ENCODE measurements at places on chromosomes 16 and 17.

DNA sequence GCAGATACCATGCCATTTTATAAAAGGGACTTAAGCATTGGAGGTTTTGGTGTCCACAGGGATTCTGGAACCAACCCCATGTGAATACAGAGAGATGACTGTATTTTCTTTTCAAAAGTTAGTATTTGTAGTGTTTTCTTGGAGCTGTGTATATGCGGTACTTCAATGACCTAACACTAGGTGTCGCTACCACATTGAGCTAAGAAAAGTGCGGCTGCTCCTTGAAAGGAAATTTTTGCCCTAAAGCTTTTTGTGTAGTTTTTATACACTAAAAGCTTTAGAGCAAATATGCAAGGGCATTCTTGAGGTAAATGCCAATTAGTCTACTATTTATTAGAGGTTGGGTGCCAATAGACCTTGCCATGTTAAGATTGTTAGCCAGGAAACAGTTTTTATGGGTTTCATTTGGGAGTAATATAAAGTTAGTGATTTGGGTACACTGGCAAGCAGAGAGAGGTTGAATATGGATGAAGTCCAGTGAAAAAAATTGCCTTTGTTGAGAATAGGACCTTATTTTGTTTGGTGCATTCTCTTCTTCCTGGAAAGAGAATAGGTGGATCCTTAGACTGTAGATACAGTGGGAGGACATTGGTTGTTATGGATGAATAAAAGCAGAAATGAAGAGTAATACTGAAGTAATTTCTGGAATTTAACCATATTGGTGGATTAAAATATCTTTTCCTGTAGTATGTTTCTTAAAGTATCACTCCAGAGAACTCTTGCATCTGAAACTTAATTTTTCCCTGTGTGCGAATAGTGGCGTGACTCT is 43.3 kb downstream of the BCAS3 start:
- peak; percentile 54 for DNase-seq

- DNase-seq: no peak
These were observed 14.9 kb downstream of the SOX9 start for GRCh38 chr17:72135546-72136325.

DNA sequence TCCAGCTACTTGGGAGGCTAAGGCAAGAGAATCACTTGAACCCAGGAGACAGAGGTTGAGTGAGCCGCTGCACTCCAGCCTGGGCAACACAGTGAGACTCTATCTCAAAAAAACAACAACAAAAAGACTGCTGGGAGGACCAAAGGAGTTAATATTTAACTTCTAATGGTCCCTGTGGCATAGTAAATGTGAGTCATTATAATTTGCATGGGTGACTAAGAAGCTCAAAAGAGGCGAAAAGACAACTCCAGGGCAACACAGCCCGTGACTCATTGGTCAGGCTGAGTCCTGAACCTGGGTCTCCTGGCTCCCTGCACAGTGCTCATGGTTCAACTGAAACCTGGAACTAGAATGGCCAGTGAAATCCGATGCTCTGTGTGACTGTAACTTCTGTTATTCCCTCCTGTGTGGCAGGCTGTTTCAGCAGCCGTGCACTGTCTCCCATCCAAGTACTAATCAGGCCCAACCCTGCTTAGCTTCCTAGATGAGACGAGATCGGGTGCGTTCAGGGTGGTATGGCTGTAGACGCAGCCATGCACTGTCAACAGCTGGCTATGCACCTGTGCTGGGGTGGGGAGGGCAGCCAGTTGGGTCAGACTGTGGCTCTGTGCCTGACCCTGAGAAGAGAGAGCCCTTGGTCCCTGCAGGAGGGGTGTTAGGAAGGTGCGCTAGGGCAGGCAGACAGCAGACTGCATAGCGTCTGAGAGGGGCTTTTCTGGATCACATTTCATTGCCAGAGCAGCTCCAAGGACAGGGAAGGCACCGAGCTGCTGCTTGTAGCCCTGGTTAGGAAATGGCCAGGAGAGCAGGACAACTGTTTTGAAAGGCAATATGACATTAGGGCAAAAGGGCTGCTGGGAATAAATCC is 14.5 kb upstream of the GPRC5C start:
- DNase-seq: no peak

GRCh38 chr17:69779378-69780214 is 295.4 kb upstream of the KCNJ16 start:
- no peak for DNase-seq

DNA sequence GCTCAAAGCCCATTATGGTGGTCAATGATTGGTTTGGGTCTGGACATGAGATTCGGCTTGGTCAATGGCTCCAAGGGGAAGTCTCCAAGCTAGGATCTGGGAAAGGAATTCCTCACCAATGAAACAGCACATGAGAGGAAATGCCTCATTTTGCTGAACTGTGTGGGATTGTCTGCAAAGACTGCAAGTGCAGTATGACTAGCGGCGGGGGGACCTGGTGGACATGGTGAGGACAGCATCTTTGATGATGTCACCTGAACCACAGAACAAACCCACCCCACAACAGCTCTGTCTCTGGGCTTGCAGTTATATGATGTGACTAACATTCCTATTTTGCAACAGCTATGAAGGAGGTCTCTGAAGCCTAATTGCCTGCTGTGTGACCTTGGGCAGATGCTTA is 50.6 kb upstream of the NKD1 start:
- DNase-seq: no peak

DNA sequence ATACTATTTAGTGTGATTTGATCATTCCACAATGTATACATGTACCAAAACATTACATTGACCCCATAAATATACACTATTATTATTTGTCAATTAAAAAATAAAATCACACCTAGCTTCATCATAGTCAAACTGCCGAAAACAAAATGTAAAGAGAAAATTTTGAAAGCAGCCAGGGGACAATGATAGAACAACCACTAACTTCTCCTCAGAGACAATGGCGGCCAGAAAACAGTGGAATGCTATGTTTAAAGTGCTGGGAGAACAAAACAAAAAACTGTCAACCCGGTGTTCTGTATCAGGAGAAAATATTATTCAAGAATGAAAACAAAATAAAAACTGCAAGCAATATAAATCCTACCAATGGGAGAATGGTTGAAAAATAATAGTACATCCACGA is 63.2 kb downstream of the METRNL start:
- DNase-seq: no peak

DNA sequence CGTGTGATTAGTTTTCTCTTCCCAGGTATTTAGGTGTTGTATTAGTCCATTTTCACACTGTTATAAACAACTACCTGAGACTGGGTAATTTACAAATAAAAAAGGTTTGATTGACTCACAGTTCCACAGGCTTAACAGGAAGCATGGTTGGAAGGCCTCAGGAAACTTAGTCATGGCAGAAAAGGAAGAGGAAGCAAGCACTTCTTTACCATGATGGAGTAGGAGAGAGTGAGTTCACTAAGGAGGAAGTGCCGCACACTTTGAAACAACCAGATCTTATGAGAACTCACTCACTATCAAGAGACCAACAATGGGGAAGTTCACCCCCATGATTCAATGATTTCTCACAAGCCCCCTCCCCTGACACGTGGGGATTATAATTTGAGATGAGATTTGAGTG is 1343.7 kb upstream of the GOT2 start:
- DNase-seq: no peak

- DNase-seq: no peak
These were observed 9.2 kb downstream of the RPL23 start for GRCh38 chr17:38844261-38844757.

DNA sequence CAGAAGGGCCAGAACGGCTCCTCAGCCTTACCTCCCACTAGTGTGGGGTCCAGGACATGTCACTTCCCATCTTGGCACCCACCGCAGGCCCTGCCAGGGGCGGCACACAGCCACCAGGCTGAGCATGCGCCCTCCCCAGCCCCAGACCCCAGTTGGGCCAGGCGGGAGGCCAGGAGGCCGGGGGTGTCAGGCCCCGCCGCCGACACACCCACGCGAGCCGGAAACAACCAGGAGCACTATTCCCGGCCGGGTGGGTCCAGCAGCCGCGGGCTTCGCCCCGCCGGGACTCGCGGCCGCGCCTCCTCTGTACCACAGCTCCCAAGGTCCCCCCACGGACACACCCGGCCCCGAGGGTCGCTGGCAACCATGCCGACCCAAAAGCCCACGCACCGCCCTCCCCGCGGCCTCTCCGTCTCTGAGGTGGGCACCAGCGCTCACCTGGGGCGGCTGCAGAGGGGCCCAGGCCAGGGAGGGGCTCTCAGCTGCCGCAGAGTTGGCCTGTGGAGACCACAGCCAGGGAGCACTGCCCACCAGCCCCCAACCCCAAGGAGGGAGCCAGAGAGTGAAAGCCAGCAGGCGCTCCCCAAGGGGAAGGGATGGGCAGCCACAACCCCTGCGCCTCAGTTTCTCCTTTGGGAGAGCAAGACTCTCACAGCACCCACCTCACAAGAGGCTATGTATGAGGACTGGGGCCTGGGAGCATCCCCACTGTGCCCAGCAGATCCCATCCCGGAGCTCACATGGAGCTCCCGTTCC is 18.0 kb downstream of the B9D1 start:
- no peak for DNase-seq

- no peak for DNase-seq
These were observed 174.4 kb upstream of the IRX6 start for GRCh38 chr16:55149622-55150021.

- DNase-seq: no peak
These were observed 102.2 kb upstream of the HLF start for GRCh38 chr17:55162556-55162946.

DNA sequence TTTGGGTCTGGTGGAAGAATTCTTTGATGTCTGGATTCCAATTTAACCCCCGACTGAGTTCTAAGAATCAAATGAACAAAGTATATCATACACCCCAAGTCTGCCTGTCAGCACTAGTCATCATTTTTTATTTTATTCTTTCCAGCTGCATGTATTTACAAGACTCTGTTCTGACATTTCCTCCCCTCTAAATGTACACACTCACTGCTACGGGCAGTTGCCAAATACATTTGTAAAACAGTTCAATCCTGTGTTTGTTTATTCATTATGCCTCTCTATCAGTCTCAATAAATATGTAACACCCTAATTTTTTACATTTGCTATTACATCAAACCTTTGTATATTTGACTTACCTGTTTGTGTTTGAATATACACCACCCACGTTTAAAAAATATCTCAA is 422.3 kb upstream of the PSMD7 start:
- DNase-seq: no peak

- DNase-seq: no peak
These were observed 429.0 kb downstream of the MAF start for GRCh38 chr16:79171504-79171903.

- no peak for DNase-seq
These were observed 8.7 kb downstream of the SLC46A1 start for GRCh38 chr17:28397275-28397674.

- DNase-seq: no peak
These were observed 605.5 kb downstream of the RBFOX1 start for GRCh38 chr16:7938175-7938574.

DNA sequence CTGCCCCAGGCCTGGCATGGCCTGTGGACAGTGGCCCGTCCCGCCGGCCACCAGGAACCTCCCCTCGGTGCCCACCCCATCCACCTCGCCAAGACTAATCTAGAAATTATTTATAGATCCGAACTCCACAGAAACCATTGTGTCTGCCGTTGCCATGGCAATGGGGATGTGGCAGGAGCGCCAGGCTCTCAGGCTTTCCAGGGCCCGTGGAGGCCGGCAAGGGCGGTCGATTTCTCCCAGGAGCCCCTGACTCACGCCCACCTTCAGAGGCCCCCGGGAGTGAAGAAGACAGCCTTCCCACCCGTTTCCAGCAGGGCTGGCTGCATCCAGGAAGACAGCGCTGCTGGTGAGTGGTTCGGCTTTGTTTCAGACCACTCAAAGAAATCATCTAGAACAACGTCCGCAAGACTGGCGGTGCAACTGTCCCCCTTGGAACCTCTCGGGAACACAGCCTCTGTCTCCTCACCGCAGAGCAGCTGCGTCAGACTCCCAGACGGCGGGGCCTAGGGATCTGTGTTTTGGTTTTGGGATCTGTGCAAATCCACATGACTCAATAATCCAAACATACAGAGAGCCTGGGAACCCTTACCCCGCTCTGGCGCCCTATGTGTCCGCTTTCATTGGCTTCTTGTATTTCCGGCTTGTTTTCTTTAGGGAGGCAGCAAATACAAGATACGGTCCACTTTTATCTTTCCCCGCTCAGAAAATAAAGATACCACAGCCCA is 48.5 kb upstream of the ZCCHC14 start:
- DNase-seq: no peak

DNA sequence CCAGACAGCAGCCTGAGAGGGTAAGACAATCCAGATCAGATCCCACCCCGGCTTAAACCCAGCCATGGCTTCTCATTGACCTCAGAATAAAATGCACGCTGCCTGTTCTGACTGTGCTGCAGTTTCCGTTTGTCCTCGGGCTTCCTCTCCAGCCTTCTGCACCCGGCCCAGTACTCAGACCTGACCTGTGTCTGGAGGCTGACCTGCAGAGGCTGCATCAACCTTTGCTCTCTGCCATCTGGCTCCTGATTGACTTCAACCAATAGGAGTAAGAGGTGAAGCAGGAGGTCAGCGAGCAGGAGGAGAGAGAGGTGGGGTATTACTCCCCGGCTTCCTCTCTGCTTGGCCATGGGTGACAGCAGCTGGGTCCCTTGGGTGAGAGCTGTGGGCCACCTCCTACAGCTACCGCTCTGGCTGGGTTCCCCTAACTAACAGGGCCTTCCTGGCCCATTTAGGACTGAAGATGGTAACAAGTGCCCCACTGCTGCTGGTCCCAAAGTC is 46.7 kb downstream of the C16orf82 start:
- DNase-seq: no peak

- DNase-seq: no peak
These were observed 17.4 kb upstream of the RAB11FIP4 start for GRCh38 chr17:31374094-31374447.

GRCh38 chr16:49684696-49685095 is 171.2 kb downstream of the ZNF423 start:
- no peak for DNase-seq

- no peak for DNase-seq
These were observed 8.5 kb upstream of the COG1 start for GRCh38 chr17:73184136-73184993.

DNA sequence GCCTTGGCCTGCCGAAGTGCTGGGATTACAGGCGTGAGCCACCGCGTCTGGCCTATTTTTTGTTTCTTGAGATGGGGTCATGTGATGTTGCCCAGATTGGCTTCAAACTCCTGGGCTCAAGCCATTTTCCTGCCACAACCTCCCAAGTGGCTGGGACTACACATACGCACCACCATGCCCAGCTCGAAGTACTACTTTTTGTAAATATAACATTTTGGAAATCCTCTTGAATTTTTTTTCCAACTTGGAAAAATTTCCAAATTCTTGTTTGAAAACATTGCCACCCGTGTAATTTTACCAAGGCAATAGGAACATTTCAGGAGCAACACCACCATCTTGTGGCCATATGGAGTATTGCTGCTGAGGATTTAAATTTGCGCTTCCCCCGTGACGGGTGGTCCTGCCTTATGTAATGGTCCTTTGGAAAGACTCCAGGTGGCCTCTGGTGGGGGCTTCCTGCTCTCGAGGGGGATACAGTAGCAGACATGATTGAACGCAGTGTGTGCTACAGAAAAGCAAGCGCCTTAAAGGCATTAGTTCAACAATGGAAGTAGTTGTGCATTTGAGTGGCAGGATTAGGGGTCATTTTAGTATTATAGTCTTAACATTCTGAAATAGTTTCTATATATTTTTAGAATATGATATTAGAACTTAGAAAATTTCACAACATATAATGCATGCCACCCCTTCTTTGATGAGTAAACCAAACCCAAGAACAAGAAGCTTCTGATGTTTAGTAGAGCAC is 8.0 kb downstream of the FLYWCH1 start:
- peak; percentile 72 for DNase-seq

GRCh38 chr16:9821970-9822369 is 360.3 kb downstream of the GRIN2A start:
- DNase-seq: no peak
